Mammary epithelial cell (primary cell): ENCODE measurements at places on chromosomes 1 and 21. TPM values are rescaled to one million over a fixed set of nuclear protein-coding genes. Genes with fewer than 3 reads are reported as not detected.
A peak's percentile ranks its signal among the peaks of the same experiment; 100 is the strongest.

The SDC3 gene
- 6.1 TPM for polyA plus RNA-seq

The CCDC30 gene
- polyA plus RNA-seq: 0.08 TPM

The CMPK1 gene
- 28.6 TPM for polyA plus RNA-seq

The TCHHL1 gene
- polyA plus RNA-seq: not detected

The TTC39A gene
- polyA plus RNA-seq: 0.43 TPM

DNA sequence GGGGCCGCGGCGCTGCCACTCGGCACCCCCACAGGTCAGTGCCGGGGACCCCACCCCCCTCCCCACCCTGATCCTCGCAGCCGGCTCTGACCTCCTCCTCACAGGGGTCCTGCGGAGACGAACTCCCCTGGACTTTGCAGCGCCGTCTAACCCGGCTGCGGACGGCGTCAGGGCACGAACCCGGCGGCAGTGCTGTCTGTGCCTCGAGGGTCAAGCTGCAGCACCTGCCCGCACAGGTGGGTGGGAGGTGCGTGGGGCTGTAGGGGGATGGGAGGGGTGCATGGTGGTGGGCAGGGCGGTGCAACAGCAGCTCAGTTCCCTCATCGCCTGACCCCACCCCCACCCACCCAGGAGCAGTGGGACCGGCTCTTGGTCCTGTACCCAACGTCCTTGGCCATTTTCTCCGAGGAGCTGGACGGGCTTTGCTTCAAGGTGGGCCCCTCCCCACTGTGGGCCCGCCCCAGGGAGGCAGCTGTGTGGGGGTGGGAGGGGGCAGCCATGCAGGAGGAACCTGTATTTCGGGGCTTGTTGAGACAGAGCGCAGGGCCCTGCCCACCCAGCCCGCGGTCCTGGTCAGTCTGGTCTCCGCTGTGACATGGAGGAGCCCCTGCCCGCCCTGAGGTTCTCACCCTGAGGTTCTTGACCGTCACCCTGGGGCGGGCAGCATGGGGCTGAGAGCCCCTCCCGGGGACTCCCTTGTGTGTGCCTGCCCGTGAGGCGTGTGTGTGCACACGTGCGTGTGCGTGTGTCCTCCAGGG is 4.9 kb downstream of the PLEKHN1 start:
- no peak for DNase-seq

DNA sequence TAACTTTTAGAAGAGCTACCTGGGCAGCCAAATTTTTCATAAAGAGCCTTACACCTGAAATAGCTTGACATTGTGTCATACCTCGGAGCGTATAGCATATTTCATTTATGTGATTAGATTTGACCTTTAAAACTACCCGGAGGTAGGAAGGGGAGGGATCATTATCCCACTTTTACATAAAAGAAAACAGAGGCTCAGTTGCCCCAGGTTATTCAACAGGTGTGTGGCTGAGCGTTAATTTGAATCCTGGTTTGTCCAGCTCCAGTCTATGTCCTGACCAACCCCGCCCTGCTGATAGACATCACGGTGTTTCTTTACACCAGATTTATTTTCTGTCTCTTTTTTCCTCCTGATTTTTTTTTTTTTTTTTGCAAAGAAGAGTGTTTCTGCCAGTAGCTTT is 39.7 kb downstream of the PBX1 start:
- DNase-seq: no peak

DNA sequence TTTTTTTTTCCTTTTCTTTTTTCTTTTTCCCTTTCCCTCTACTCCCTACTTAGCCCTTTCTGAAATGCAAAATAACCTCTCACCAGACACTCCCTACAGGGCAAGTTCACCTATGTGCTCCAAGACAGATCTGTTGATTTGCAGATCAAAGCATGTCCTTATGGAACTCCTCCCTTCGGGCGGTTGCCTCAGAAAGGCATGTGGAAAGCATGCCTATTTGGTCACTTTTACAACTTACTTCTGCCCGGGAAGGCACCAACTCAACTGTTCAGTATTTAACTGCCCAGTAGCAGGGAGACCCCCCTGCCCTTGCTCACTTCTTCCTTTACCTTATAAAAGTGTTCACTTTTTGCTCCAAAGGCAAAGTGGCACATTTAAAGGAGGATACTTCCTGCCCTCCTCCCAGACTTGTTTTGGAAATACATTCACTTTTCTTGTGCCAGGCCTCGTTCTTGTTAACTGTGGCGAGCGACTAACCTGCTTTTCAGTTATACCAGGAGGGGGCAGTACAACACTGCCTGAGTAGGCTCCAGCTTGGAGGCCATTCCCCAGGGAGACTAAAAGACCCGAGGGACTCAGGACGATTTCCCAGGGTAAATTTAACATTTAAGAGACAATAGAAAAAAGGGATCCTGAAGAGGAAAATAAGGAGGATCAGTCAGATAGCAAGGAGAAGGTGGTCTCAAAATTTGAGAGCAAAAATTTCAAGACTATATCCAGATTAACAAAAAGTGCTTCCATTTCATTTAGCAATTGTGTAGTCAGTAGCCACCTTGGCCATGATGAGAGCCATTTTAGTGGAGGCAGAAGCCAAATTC is 12.3 kb upstream of the SLAMF7 start:
- DNase-seq: peak; percentile 72

DNA sequence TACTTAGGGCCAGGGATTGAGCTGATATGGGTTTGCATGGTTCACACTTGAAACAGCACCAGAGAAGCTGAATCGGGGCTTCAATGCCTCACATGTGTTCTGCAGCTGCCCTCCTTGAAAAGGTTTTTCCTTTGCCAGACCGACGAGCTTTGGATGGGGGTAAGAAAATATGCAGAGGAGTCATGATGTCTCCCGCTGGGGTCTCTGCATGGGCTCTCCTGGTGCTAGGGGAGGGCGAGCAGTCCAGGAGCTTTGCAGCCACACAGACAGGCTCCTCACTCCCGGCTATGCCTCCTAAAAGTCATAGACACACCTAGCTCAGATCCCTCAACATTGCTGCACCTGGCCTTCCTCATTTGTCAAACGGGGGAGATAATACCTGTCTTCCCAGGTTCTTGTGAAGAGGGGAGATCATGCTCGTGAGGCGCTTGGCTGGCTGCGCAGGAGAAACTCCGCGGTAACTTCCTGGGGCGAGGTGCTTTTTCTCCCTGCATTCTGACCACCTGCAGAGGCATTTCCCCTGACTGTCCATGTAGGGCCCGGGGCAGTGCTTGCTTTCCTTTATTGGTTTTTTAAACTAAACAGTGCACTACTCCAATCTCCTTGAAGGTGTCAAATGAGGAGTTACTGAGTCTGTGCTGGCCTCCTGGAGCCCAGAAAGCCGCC is 112.4 kb downstream of the PLXNA2 start:
- DNase-seq: no peak

GRCh38 chr21:26732432-26733221 is 112.6 kb downstream of the ADAMTS1 start:
- DNase-seq: peak; percentile 37

- DNase-seq: peak; percentile 7
These were observed 7.4 kb downstream of the LRRC53 start for GRCh38 chr1:74504933-74505512.

DNA sequence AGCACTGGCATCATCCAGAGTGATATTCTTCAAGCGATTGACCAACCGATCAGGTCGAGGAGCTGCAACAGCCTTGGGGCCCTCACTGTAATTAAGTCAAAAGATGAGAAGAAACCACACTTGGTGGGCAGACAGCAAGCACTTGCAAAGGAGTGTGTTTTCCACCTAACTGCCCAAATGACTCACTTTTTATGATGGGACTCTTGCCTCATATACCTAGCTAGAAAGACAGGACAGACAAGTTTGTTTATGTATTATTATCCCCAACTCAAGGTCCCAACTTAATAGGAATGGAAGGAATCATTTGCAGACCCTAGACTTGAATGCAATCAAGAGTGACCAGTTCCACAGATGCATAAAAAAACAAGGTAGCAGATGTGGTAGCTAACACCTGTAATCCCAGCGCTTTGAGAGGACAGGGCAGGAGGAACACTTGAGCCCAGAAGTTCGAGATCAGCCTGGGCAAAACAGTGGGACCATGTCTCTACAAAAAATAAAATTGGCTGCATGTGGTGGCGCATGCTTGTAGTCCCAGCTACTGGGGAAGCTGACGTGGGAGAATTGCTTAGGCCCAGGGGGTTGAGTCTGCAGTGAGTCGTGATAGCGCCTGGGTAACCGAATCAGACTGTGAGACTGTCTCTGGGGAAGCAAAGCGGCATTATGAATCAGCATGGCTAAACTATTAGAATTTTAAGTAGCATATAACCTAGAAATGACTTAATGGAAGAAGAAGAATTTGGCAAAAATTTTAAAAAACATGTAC is 2.3 kb upstream of the NRAS start:
- peak; percentile 44 for DNase-seq

GRCh38 chr1:48617252-48617651 is 145.2 kb upstream of the SPATA6 start:
- peak; percentile 53 for DNase-seq

DNA sequence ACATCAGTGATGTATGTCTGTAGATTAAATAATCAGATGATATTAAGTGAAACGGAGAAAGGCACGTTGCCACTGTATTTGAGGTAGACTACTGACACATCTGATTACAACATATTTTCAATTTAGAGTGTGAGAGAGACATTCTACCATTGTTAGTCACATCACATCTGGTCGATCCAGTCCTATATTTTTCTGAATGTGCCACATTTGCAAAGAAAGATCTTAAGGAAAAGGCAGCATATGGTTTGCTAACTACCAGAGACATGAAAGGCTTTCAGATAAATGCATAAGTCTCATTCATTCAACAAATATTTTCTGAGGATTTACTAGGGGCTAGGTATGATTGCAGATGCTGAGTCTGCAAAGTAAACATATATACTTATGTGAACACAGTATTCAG is 114.3 kb upstream of the RUNX1 start:
- peak; percentile 79 for DNase-seq
